ENCODE measurements at places on chromosomes 1 and 21.

DNA sequence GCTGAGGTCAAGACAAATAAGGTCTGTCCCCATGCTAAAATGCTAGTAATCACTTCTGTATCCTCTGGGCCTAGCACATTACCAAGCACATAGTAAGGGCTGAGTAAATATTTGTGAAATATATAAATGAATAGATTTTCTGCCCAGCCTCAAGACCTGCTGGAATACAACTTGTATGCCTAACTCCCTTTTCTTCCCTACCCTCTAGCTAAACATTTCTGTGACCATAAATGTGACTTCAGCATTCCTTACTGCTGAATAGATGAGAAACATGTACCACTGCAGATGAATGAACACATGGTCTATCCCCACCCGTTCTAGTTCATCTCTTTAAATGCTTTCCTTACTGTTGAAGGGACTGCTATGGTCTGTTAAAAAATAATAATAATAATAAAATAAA lies 209.0 kb upstream of the HOOK1 start:
- DNase-seq: no peak

DNA sequence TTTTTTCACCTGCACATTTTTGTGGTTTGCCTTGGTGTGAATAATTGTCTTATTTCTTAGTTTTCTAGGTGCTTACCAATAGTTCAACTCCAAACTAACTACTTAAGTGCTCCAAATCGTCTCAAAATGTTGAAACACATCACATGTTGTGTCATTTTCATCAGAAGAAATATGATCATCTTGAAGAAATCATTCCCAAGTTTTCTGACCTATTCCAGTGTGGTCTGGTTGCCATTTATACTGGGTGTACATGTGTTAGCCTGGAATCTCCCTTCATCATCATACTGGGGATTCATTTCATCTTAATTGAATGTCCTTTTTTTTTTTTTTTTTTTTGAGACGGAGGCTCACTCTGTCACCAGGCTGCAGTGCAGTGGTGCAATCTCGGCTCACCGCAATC lies 67.0 kb downstream of the EIF2B3 start:
- DNase-seq: no peak

- DNase-seq: no peak
Observed at GRCh38 chr1:62433861-62434617, 2.8 kb upstream of the USP1 start.

DNA sequence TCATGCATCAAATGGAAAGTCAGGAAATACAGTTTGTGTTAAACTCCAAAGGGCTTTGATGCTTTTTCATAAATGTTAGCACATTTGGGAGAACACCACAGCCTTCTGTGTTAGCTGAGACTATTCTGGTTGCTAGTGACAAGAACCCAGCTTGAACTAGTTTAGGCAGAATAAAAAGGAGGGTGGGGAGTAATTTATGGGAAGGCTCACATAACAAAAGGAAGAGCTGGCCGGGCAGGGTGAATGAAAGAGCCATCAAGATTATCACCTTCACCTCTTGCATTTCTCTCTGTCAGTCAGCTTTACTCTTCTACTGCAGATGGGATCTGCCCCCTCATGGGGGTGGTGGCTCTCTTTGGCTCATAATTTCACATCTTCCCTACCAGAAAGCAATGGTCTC lies 75.4 kb upstream of the VTCN1 start:
- DNase-seq: no peak

DNA sequence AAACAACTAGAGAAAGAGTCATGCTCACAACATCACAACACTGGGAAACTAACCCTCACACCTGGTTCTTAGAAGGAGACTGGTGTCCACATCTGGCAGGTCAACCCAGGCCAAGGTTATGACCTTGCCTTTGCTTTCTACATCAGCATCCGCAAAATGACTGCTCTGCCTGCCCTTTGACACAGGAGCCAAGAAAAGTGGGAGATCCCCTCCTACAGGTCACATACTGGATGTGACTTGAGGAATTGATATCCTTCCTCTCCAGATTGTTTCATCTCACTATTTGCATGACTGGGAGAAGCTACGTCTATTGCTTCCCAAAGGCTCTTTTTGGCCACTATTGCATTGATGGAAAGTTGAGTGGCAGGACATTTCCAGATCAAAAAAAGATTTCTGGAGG lies 115.5 kb downstream of the MIS18A start:
- no peak for DNase-seq

GRCh38 chr1:50335036-50335435 lies 88.2 kb downstream of the DMRTA2 start:
- DNase-seq: no peak

DNA sequence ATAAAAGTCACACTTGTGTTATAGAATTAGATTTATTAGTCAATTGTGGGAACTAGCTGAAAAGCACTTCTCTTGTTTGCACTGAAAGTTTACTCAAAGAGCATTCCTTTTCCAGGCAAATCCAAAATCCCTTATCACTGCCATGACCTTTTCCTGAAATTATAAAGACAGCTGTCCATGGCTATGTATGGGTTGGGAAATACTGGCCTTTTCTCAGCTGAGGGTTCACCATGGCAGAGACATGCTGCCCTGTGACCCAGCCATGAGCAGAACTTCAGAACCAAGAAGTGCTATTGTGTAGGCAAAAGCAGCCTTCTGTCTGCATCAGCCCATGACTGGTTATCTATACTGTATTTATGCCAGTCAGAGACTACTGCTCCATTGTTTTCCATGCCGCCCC lies 9.8 kb upstream of the EDEM3 start:
- DNase-seq: no peak

DNA sequence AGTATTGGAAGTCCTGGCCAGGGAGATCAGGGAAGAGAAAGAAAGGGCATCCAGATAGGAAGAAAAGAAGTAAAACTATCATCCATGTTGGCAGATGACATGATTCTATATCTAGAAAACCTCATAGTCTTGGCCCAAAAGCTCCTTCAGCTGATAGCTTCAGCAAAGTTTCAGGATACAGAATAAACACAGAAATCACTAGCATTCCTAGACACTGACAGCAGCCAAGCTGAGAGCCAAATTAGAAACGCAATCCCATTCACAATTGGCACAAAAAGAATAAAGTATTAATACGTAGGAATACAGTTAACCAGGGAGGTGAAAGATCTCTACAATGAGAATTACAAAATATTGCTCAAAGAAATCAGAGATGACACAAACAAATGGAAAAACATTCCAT lies 44.6 kb downstream of the ZFYVE9 start:
- DNase-seq: no peak

- no peak for DNase-seq
Observed at GRCh38 chr1:175385316-175385715, 192.7 kb upstream of the KIAA0040 start.

GRCh38 chr1:157696966-157697628 lies 3.5 kb downstream of the FCRL3 start:
- no peak for DNase-seq

GRCh38 chr1:210587566-210587965 lies 258.9 kb downstream of the HHAT start:
- DNase-seq: peak; percentile 49

- no peak for DNase-seq
Observed at GRCh38 chr1:104073463-104073902, 323.8 kb downstream of the AMY1C start.

- peak; percentile 26 for DNase-seq
Observed at GRCh38 chr1:29453502-29454240, 217.3 kb downstream of the PTPRU start.

GRCh38 chr1:17145648-17146047 lies 26.4 kb upstream of the PADI2 start:
- DNase-seq: no peak

DNA sequence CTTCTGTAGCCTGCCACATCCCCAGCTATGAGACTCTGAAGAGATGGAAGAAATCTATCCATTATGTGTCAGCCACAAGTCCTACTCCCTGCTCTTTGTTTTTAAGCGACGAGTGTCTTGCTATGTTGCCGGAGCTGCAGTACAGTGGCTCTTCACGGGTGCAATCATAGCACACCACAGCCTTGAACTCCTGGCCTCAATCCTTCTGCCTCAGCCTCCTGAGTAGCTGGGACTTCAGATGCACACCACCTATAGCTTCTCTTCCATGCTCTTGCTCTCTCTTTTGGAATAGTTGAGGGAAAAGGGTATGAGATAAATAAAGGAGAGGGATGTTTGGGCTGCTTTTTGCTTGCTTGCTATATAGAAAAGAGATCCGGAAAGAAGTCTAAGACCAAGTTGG lies 1.6 kb downstream of the TUFT1 start:
- no peak for DNase-seq

DNA sequence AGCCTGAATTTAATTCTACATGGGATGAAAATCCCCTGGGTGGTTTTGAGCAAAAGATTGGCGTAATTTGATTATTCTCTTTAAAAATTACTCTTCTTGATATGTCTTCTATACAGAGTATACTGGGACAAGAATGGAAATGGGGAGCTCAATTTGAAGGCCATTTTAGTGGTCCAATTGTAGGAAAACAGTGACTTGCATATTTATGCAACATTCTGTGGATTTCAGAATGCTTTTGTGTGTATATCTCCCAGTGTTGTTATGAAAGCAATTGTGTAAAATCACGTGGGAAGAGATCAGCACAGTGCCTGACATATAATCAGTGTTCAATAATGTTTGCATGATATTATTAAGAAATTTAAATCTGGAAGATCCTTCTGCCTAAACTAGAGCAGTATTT lies 575.9 kb upstream of the PBX1 start:
- no peak for DNase-seq

- DNase-seq: peak; percentile 29
Observed at GRCh38 chr1:50720457-50721053, 239.5 kb downstream of the FAF1 start.

DNA sequence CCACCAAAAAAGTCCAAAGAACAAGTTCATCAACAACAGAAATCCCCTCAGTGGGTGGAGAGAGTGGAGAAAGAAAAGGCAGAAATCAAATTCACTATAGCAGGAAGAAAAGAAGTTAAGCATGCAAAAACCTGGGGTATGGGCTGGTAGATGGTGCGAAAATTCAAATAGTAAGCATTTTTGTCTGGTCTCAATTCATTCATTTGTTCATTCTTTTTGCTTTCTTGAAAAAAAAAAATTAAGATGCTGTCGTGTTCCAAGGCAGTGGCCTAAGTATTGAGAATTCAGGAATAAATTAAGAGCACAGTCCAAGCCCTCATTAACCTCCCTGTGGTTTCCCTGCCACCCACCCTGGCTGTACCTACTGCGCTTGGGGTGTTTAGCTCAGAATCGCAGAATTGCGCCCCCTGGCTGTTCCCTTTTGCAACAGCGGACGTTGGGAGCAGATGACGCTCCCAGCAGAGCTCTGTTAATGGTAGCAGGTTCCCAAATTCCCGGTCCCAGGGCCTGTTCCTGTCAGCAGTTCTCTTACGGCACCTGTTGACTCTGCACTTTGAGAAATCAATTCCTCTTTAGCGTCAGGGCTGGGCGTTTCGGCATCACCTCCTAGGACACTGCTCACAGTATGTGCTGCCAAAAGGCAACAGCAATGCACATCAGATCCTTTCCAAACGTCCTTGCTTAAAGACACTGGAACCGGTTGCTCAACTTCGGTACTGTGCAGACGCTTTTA lies 34.0 kb upstream of the SSX2IP start:
- DNase-seq: no peak

GRCh38 chr21:35738347-35738961 lies 321.9 kb downstream of the SETD4 start:
- peak; percentile 61 for DNase-seq

- no peak for DNase-seq
Observed at GRCh38 chr1:11881749-11882441, 23.1 kb upstream of the NPPB start.

DNA sequence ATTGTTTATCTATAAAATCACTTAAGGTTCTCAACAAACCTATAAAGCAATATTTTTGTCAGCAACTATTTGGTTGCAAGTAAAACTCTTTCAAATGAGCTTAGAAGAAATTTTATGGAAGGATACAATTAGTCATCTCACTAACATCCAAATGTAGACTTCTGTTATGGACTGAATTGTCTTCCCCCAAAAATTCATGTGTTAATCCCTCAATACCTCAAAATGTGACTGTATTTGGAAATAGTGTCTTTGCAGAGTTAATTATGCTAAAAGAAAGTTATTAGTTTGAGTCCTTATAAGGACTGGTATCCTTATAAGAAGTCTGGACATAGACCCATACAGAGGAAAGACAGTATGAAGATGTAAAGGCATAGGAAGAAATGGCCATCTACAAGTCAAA lies 357.8 kb upstream of the PRMT6 start:
- no peak for DNase-seq

- DNase-seq: no peak
Observed at GRCh38 chr1:26779098-26779668, 8.6 kb upstream of the PIGV start.

- no peak for DNase-seq
Observed at GRCh38 chr1:85339089-85339488, 62.7 kb upstream of the BCL10 start.

DNA sequence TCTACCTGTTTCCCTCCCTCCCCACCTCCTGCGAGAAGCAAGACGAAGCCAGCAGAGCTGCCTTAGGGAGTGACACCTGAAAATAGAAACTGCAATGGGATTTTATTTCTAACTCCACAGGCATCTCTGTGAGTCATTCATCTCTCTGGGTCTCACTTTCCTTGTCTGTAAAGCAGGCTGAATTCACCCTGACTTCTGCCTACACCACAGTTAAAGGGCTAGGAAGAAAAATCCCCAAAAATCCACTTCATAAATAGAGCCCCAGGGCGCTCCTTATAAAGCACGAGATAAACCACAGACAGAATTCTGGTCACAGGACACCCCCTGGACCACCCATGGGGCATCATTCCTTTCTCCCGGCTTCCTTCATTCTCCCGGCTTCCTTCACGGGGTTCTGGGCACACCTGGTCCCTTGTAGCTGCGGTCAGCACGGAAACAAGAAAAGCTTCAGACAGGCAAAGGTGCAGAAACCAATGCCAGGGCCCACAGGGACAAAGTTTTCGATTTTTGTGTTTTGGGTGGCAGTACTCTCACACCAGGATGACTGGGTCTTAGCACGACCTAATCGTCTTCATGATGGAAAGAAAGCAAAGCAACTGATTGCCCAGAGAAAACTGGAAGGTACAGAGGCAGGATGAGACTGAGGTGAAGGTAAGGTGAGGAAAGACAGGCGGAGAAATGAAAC lies 2.8 kb upstream of the H6PD start:
- DNase-seq: no peak

DNA sequence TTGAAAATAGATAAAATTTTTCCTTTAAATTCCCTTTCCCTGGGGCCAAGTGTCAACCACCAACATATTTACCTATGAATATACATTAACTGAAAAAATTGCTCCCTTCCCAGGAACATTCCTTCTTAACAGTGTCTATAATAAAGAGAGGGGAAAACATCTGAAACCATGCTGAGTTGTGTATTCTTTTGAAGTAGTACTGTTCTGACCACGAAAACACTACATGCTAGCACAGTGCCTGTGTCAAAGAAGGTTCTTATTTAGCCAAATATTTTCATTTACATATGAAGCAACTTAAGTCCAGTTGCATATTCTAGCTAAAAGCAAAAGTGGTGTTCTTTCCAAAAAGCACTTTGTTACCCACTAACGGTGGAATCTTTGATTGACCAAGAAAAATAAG lies 311.2 kb downstream of the VAV3 start:
- DNase-seq: no peak

DNA sequence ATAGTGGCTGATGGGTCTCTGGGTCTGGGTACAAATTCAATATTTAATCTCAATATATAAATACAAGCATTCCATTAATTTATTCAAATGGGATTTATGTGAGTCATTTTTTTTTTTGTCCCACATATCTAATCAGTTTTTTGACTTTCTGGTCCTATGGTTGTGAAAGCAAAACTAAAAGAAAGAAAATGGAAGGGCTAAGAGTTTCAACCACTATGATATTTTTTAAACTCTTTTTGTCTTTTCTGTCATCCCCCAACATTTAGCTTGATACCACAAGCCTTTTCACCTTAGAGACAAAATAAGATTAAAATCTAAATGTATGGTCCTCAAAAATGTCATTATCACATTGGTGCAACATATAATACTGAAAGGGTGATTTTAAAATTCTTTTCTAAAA lies 602.7 kb upstream of the CHRM3 start:
- no peak for DNase-seq
